Peyer's patch (tissue), 4 donors: ENCODE measurements at places on chromosomes 5 and 9.

DNA sequence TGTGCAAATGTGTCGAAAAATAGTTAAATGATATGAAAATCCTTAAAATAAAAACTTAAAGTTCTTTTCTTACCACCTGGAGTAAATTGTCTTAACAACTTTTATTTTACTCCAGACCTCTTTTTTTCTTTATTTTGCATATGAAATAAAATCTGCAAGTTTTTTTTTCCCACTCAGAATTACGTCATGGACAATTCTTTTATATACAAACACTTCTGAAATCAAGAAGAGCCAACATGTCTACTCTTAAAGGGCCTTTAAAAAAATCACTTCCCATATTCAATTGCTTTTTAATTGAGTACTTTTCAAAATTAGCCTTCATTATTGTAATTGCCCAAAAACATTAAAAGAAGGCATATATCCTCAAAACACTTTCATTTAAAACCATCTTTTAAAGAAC is 37.7 kb upstream of the ZFAND5 start:
- DNase-seq: no peak

DNA sequence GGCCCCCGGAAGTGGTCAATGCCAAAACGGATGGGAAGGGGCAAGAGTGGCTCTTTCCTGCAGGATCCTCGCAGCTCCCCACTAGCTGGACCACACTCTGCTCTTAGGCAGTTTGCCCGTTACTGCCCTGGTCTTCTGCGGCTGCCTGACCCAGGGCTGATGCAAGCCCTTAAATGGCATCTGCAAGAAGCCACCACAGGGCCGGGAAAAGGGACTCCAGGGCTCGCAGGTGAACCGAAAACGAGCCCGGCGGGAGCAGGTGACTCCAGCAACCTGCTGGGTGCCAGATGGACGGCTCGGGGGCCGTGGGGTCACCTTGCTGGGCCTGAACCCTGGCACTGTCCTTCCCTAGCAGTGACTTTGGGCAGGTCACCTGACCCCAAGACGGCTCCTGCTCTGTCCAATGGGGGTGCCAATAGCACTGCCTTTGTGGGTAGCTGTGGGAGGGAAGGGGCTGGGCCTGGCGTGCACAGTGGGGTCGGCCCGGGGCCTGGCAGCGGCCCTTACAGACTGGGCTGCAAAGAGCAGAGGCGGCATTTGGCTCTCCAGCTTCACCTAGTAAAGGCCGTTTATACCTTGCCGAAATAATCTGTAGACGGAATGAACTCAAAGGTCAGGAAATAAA is 1.3 kb downstream of the TMEM250 start:
- DNase-seq: no peak

DNA sequence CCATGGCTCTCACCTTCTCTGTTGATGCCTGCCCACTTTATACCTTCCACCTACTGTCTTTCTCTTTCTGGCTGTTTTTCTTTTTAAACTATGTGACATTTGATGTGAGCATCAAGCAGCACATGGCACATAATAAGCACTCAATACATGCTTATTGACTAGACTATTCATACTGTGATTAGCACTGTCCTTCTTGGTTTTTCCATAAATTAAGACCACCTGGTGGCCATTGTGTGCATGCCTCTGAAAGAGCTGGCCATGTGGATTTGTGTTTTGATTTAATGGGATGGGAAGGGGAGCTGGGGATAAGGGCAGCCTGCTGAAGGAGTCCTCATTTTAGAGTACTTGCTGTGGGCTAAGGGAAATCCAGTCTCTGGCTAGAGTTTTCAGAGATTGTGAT is 79.4 kb downstream of the ARHGEF28 start:
- DNase-seq: no peak

DNA sequence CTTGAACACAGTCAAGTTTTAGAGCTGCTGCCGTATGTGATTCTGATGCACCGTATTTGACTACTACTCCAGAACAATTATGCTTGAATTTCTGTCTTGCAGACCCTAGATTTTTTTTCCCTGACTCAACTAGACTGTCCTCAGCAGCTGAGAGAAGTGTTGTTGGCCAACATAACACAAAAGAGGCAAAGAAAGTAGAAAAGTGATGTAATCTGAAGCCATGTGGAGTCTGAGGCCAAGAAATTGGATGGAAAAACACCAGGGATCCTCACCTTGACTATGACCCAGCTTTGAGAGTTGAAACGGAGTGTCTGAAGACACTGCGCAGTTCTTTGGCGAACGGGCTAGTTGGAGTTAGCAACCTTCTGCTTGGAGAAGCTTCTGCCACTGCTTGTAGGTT is 36.3 kb upstream of the FGF1 start:
- no peak for DNase-seq

DNA sequence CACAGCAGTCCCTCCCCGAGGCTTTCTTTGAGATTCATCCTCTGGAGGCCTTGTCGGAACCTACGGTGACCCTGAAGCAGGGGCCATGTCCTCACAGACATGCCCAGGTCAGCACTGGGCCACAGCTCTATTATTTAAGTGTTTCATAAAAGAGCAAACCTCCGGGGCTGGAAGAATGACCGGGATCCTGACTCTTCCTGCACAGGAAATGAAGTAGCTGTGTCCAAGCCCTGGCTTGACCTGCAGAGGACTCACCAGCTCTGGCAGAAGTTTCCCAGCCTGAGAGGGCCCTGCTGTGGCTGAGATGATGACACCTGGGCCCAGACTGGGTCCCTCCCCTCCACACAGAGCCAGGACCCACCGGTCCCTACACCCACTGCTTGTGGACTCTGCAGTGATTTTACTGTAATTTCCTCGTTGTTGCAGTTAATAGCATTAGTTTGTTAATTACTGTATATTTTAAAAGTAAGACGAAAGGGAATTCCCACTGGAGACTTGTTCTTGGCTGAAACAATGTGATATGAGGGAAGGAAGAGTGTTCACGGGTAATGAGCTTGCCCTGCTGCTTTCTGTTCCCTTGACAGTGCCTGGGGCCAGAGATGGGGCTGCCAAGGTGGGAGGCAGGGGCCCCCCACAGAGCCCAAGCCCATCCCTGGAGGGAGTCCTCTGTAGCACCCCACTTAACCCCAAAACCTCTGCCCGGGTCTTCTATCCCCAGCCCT is 72.2 kb downstream of the PCDH1 start:
- no peak for DNase-seq

DNA sequence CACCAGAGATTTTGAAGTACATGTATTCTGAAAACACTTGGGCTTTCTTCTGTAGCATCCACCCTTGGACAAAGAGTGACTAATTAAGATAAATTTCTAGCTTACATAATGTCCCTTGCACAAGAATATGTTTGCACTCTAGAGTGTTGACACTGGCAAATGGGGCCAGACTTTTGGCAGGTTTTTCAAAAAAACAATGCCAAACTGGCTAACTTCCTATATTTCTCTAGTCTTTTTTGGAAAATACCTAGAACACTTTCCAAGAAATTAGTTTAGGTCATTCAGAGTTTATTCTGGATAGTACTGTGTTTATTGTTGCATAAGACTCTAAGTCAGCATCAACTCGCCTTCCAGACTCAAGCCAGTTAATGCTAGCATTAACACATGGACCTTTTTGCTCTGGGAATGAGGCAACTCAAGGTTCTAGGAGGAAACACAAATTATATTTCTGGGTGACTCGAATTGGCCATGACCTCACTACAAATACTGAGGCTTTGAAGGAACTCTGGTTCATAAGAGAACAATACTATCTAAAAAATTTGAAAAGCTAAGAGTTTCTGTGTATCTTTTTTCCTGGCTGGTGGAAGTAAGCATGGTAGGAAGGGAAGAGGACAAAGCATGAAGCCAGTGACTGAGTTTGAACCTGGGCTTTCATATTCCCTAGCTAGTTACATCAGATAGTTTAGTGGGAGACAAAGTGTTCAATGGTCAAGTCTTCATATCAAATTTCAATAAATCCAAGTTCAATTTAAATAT is 101.6 kb downstream of the NREP start:
- DNase-seq: no peak

GRCh38 chr9:129126749-129127618 is 15.8 kb downstream of the PTPA start:
- no peak for DNase-seq

- DNase-seq: no peak
Observed at GRCh38 chr9:130662099-130662969, 2.1 kb upstream of the PRDM12 start.

DNA sequence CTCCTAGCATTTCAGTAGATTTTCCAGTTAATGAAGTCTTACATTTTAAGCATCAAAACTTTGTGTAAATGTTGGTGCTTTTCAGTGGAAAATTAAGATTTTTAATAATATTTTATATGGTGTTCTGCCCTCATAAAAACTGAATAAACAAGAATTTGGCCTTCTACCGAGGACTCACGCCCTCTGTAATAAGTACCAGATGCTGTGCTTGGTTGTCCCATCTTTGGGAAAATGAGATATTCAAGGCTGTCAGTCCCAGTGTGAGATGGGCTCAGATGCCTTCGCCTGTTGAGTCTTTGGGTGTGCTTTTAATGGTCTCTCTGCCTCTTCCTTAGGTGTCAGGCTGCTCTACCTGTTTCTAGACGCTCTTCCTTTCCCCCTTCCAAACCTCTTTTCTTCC is 28.7 kb downstream of the GALNT12 start:
- no peak for DNase-seq

DNA sequence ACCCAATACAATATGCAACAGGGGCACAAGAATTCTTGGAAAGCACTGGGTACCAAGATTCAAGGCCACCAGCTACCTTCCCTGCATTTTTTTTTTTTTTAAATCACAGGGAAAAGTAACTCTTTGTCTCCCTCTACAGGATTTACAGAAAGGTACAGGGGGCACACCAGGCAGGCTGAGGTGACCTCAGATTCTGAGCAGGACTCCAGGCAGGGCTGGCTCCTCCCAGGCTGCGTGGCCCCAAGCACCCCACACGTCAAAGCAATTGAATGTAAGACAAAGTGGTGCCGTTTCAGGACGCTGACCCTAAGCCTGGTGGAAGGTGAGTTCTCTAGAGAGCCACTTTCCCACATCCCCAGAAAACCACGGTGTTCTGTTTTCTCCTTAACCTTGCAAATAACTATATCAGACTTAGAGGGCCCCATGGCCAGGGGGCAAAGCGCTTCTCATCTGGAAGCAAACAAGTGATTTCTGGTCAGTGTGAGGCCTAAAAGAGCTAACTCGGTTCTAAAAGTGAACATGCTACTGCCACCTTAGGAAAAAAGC is 222.6 kb downstream of the ROR2 start:
- DNase-seq: no peak
